ENCODE measurements at places on chromosomes 6 and 20.

GRCh38 chr6:84836366-84836765 is 72.0 kb upstream of the TBX18 start:
- DNase-seq: no peak

- no peak for DNase-seq
Observed at GRCh38 chr20:20894753-20895152, 182.3 kb upstream of the RALGAPA2 start.

- DNase-seq: no peak
Observed at GRCh38 chr20:43434565-43434964, 23.1 kb upstream of the SRSF6 start.

- no peak for DNase-seq
Observed at GRCh38 chr6:7630792-7631191, 40.8 kb downstream of the SNRNP48 start.

DNA sequence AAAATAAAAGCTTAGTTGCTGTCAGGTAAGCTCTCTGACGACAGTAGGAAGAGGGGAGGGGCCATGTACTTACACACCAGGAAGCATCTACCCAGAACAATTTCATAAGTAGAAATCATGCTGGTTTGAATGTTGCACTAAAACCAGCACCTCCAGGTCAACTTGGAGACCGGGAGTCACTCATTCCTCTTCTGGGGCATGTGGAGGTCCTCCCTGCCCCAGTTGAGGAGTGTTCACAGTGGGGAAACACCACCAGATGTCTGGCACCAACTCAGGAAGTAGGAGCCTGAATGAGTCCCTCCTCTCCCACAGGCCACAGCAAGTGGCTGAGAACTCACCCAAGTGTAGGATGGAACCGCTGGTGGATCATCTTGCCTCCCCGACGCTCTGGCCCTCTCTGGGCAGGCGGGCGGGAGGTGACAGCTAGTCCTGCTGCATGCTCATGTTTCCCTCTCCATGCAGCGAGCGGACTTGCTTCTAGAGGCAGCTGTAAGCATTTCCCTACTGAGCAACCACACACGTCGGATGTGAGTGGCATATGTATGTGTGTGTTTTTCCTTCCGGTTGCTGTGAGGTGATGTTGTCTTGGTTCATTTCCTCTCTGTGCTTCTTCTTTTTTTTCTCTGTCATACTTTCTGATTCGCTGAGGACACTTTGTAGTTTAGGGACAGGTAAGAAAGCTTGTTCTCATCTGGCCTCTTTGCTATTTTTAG is 149.5 kb upstream of the NEDD9 start:
- DNase-seq: peak; percentile 37

DNA sequence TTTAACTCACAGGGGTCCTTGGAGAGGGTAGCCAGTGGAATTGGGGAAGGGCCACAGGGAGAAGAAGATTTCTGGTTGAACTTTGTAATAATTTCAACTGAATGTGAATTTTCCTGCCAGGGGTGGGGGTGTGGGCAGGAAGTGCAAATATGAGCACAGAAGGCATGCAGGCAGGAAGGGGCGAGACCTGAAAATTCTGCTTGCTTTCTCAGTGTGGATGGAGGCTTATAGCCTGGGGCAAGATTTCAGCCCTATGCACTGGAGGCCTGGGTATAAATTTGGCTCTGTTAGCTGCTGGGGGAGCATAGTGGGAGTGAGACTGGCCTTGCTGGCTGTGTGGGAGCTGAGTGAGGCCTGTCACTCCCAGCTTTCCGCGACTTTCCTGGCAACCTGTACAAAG is 54.4 kb downstream of the PERP start:
- DNase-seq: no peak

DNA sequence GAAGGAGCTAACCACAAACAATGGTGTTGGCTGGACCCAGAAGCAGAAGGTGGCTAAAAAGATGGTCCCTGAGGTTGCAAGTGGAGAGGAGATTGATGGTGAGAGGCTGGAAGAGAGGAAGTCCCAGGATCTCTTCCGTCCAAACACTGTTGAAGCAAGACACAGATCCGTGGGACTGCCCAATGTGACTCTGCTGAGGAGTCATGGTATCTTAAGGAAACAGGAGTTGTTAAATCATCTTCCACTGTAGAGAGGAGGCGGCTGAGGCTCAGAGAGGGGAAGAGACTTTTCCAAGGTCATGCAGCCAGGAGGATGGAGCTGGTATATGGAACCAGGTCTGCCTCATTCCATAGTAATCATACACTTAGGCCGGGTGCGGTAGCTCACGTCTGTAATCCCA is 4.1 kb upstream of the ZNF335 start:
- no peak for DNase-seq

DNA sequence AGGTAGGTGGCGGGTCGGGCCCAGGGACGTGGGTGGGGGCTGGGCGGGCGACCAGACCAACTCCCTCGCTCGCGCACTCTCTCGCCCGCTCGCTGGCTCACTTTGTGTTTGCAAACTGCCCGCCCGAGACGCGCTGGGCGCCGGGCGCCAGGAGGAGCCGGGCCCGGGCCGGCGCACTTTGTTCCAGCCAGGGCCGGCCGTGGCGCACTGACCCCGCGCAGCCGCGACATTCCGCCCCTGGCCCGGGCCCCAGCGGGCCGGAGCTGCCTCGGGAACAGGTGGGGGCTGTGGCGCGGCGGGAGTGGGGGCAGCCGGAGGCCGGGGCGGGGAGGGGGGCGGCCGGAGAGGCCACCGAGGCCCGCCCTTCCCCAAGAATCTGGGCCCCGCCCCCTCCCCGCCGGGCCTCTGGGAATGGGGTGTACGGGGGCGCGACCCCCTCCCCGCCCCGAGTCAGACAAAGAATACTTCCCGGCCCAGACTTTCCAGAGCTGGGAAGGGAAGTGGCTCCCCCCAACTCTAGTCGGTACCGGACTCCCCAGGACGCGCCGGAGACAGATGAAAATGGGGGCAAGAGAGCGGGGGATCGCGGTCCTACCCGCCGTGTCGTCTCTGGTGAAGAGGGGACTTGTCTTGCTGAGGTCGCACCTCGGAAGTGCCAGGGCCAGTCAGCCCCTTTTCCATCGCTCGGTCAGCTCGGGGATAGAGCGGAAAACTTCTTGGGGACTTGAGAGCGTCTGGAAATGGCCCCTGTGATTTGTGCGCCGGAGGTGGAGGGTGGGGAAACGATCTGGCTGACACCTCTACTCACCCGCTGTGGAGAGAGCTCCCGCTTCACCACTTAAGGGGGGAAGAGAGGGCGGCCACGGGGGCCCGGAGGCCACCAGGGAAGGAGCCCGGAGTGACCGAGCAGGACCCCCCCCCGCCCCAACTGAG is 951 bp downstream of the FOXP4 start:
- DNase-seq: no peak

DNA sequence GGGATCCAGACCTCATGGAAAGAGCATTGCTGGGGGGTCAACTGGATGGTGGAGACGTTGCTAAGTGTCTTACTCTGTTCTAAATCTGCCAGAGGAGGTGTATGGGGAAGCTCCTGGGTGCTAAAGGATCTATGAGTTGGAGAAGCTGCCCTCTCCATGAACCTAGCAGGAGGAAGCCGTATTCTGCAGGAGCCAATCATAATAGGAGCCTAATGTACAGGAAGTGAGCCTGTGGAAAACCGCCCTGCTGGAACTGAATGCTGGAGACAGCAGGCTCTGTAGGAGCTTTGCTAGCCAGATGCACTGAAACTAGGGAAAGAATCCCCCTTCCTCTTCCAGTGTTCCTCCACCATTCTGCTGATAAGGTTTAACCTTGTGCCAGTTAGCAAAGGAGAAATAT is 10.9 kb downstream of the CASP8AP2 start:
- no peak for DNase-seq

GRCh38 chr6:88165087-88165843 is 882 bp downstream of the CNR1 start:
- DNase-seq: no peak

DNA sequence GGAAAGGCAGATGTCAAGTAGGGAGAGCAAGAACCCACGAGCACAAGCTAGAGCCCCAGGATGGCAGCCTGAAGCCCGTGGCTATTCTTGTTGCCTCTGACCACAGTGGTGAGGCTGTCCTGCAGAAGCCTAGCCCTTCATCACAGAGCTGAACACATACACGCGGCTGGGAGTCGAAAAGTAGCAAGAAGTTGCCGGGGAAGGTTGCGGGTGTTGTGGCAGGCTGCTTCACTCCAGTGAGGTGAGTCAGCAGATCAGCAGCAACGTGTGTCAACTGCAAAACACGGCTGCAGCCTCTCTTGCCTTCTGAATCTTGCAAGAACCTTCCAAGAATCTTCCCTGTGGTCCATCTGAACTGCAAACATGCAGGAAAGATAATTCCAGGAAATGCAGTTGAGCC is 10.6 kb upstream of the STX16 start:
- DNase-seq: no peak

GRCh38 chr20:14860410-14860814 is 523.0 kb upstream of the FLRT3 start:
- DNase-seq: no peak

DNA sequence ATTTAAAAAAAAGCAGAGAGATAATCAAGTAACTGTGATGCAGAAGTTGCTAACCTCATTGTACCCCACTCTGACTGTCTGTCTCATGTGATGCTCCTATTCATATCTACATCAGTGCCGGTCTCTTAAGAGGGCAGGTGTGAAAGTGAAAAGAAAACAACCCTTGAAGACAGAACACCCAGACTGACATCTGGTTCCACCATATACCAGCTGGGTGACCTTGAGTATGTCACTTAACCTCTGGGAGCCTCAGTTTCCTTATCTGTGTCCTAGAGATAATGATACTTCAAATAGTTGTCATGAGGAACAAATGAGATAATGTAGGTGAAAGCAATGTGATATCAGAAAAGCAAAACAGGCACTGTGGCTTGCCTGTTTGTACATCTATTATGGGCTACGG is 426.8 kb upstream of the SOX4 start:
- DNase-seq: no peak

GRCh38 chr20:38538789-38539188 is 42.2 kb upstream of the ADIG start:
- DNase-seq: no peak

DNA sequence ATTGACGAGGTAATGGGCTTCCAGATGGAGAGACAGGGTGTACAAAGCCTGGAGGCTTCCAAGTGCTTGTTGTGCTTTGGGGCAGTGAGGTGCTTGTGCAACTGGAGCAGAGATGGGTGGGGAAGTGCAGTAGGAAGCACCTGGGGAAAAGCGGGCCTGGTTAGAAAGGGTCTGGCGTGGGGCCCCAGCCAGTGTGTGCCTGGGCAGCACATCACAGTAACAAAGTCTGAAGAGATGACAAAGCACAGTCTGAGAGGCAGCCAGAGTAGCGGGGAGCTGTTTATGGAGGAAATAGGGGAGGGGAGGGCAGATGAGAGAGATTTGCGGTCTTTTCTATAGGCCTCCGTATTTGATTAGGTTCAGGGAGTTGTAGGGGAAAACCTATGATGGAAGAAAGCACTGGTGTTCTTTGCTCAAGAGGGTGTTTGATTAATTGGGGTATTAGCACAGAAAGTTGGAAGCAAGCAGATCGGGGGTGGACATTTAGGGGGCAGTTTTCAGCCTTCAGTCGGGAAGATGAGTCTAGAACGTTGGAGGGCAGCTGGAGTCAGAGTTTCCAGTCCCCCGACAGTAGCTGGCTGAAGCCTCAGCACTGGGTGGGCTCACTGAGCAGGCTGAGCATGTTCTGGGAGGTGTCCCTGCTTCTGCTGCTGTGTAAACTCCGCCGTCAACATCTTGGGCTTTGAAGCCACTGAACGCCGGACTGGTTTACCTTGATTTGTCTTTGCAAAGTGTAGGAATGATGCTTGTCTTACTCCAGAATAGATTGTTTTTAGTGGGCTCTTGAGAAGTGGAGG is 15.5 kb upstream of the MROH8 start:
- DNase-seq: no peak

GRCh38 chr6:139894271-139894670 is 519.8 kb upstream of the CITED2 start:
- DNase-seq: no peak

GRCh38 chr6:75791881-75792280 is 42.8 kb downstream of the MYO6 start:
- no peak for DNase-seq

- DNase-seq: no peak
Observed at GRCh38 chr20:49635866-49636265, 67.9 kb upstream of the PTGIS start.

DNA sequence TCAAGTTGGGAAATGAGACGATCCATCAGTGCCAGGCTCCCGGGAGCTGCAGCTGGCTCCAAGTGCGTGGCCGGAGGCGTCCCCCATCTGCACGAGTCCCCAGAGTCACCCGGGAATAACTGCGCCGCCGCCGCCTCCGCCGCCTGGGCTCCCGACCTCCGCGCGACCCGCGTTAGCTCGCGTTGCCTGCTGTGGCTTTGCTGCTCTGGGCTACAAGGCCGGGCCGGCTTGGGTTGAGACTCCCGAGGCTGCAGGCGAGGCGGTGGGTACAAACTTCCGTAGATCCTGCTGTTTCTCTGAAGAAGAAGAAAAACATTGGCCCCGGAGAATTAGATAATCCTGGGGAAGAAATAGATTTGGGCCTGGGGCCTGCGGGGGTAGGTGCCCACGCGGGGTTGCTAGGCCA is 7.4 kb upstream of the LAMP5 start:
- no peak for DNase-seq

DNA sequence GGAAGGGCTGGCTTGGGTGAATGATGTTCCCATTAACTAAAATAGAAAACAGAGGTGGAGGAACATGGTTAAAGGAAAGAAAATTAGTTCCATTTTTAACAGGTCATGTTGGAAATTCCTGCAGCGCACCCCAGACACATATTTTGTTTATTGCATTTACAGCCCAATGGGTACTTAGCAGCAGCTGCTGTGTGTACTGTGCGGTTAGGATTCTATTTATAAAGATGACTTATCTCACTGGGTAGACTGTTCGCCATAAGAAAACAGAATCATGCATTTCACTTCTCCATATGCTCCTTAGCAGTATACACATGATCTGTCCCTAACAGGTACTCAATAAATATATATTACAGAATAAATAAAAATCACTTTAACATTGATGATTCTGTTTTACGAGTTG is 135.8 kb downstream of the SLC35F1 start:
- DNase-seq: no peak

DNA sequence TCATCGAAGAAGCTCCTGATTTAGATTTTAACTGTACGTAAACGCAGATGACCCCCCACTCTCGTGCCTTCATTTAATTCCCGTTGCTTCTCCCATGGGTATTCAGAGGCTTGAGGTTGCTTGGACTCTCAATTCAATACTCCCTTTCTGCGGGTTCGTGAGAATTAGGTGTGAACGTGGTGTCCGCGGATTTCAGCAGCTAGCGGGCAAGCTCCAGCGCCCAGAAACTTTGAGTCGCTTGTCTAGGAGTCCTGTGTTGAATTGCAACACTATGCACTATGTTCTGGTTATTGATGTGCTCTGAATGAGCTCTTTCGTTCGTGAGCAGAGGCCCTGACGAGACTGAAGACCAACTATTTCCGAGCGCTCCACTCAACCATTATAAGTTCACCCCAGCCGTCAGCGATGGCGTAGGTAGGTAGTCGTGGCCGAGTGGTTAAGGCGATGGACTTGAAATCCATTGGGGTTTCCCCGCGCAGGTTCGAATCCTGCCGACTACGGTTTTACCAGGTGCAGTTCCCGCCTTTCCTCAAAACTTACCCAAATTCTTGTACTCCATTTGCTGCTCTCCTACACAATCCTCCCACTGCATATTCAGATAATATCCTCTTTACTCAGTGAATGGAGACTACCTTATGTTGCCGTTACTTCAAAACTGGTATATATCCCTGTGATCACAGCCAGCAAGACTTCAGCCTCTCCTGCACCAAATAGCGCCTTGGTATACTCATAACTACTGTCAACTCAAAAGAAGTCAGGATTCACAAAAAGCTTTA is 72.6 kb upstream of the ZNF184 start:
- DNase-seq: no peak

- no peak for DNase-seq
Observed at GRCh38 chr6:7919871-7920270, 9.3 kb upstream of the TXNDC5 start.

Data from activated T-helper 1 cell treated with Interleukin-2 at 50 U/mL for 16 hours (primary cell).